NB4 (cell line): ENCODE measurements at places on chromosomes 1 and 21.
A peak's percentile ranks its signal among the peaks of the same experiment; 100 is the strongest.

GRCh38 chr1:150917387-150917786 lies 8.8 kb upstream of the SETDB1 start:
- no peak for DNase-seq

- no peak for DNase-seq
Measured at GRCh38 chr21:16079830-16080229, 350.0 kb downstream of the USP25 start.

GRCh38 chr1:200163911-200164310 lies 136.4 kb downstream of the NR5A2 start:
- DNase-seq, result no peak

DNA sequence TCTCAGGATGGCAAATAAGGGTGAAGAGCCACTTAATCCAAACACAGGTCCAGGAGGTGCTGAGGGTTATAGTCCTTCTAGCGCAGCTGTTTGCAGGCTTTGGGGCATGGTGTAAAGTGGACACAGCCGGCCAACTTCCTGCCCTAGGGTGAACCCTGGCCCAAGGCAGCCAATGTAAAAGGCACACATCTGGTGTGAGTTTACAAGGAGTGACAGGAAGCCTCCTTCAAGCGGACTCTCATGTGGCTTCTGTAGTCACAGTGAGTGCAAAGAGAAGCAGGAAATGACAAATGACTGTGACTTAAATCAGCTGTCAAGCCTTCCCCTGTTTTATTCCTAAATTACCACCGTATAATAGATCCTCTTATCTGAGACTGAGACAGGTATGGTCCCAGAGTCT lies 213.0 kb downstream of the CRB1 start:
- peak; percentile 30 for DNase-seq

DNA sequence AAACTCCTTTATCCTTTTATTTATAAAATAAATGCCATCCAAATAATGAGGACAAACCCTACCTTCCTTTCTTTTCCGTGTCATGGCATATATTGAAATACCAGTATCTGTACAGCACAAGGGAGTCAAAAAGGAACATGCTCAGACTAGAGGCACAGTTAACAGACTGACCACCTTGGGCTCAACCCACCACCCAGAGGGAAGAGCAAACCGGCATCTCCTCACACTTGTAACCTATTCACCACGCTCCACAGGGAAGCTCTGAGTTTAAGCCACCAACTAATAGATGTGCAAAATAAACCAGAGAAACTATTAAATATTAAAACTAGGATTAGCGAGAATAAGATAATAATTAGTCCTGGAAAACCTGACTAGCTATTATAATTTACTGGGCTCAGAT lies 112.7 kb downstream of the SIPA1L2 start:
- no peak for DNase-seq

DNA sequence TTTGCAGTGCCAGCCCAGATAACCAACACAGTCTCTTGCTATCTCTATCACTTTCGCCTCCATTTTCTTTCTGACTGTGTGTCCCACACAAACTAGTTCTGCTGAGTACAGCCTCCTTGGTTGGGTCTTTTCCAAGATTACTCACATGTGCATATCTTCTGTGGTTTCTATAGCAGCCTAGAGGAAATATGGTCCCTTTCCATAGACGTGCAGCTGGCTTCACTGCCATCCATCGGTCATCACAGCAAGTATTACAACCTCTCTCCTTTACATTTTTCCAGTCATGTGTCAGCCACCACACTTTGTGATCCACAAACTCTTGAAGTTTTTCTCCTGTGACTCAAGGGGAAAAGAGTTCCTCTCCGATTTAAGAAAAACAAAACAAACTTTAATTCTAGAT lies 893.4 kb upstream of the ADGRL4 start:
- DNase-seq, result no peak

DNA sequence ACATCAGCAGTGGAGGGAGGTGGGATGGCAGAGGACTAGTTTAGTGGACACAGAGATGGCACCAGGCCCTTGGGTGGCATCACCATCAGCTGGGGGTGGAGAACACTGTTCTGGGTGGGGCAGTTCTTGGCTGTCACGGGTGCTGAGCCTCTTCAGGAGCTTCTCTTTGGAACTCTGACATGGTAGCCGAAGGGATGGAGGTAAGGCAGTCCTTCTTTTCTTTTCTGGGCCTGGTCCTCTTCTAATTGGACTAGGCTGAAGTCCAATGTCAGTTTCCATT lies 8.3 kb upstream of the MEF2D start:
- no peak for DNase-seq

GRCh38 chr1:9143250-9143649 lies 14.3 kb upstream of the GPR157 start:
- peak; percentile 75 for DNase-seq

DNA sequence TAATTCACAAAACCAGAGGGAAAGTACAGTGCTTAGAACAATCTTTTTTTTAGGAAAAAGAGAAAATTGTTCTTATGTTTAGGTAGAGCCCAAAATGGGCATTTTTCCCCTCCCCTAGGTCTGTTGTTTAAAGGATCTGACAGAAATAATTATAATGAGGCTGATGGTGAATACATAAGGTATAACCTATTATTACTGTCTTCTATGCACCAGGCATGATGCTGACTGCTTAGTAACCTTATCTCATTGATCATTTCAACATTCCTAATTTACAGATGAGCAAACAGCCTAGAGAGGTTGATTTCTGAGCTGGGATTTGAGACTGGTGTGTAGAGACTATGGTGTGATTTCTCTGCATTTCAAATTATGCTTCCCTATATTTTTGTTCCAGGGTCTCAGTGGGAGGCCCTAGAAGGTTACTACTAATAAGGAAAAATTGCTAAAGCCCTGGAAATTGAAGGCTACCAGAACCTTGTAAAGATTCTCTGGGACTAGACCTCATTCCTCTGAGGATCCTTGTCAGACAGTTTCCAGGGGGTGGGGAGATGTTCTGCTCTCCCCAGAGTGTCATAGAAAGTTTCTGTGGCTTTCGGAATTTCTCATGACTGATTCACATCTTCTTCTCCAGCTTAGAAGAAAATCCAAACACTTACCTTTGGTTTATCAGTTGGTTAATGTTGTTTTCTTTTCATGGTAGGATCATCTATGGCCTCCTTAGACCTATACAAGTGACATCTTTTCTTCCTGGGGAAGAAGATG lies 44.9 kb downstream of the ROR1 start:
- no peak for DNase-seq

DNA sequence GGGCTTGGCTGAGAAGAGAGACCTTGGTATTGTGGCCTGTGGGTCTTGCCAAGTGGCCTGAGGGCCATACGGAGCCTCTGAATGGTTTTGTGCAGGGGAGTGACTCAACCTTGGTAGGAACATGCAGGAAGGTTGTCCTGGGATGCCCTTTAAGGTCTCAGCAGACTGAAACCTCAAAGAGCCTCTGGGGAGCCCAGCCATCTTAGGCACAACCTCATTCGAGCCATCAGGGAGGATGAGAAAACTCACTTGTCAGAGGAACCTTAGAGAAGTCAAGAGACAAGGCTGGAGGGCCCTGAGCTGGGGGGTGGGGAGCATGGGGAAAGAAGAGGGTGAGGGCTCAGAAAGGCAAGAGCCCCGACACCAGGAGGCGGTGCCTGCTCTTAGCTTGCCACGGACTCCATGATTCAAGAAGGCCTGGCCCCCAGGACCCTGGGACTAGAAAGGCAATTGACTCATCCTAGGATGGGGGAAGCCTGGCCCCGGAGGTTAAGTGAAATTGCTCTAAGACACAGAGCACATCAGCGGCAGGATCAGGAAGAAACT lies 13.0 kb downstream of the IFI6 start:
- DNase-seq, result peak; percentile 99

DNA sequence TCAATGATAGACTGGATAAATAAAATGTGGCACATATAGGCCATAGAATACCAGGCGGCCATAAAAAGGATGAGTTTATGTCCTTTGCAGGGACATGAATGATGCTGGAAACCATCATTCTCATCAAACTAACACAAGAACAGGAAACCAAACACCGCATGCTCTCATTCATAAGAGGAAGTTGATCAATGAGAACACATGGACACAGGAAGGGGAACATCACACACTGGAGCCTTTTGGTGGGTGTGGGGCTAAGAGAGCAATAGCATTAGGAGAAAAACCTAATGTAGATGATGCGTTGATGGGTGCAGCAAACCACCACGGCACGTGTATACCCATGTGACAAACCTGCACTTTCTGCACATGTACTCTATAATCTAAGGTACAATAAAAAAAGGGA lies 883.4 kb upstream of the PRMT6 start:
- DNase-seq, result peak; percentile 6

- DNase-seq, result peak; percentile 81
Measured at GRCh38 chr1:156816561-156817328, at the start of gene SH2D2A. SH2D2A (minus strand) TSS chr1:156816848; CDS start chr1:156816708, 140 bp downstream.

DNA sequence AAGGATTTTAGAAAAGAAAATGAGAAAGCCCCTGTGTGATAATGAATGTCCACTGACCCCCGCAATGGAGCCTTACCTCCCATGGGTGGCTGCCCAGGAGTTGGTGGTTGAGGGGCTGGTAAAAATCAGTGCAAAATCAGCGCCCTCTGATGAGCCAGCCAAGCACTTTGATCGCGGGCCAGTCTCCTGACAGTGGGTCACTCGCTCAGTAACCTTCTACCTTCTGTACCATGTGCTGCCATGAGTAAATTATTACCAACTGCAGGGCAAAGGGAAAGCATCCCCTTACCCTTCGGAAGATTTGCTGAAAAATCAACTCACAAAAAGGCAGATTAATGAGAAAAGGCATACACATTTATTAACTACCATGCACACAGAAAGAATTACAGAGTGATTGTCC lies 58.8 kb downstream of the KCNK1 start:
- DNase-seq, result no peak

- peak; percentile 60 for DNase-seq
Measured at GRCh38 chr1:40890771-40891170, 28.6 kb upstream of the CITED4 start.

DNA sequence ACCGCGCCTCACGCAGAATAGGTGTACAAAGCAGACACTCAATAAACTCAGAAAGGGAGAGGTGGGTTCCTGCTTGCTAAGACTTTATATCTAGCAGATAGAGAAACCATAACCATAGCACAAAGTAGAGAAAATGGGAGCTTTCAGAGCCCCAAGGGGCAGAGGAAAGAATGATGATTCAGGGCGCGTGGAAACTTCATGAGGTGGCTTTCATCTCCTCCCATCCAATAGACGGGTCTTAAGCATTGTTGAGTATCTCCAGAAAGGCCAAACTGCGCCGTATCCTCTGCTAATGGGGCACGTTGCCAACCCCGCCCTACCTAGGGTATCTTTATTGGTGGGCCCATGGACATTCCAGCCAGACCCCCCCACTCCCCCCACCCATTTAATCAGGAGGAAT lies 778 bp upstream of the MIXL1 start:
- DNase-seq, result no peak

GRCh38 chr1:11838349-11839272 lies 9.0 kb downstream of the NPPA start:
- DNase-seq, result peak; percentile 68
